Esophagus muscularis mucosa (tissue), 4 donors: ENCODE measurements at places on chromosomes 3 and 15. TPM values are rescaled to one million over a fixed set of nuclear protein-coding genes. Genes with fewer than 3 reads are reported as not detected.

DNA sequence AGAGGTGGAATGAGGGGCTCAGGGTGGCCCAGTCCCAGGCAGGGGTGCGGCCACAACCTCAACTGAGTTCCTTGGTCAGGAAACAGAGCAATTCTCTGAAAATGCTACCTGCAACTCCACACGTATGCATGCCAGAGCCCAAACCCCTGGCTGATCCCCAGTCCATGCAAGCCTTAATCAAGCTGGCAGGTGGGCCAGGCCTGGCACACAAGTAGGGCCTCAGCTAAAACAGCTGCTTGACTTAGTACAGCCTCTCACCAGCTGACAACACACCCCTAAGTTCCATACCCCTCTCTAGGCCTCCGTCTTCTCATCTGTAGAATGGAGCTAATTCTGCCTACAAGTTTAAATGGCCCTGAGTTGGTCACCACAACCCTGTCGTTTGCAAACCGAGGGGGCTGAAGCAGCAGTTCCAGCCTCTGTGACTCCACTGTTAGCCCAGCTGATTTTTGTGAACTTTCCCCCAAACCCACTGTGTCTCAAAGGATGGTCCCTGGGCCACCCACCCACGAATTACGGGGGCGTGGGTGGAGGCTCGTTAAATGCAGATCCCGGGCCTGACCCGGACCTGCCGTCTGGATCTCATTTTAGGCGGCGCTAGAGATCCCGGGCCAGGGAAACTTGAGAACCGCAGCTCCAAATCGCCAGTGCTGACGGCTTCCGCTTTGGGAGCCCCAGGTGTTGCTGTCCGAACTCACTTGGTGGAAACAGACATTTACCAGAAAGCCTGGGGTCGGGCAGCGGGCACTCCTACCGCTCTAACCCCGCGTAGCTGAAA is 927 bp downstream of the CHDH start:
- DNase-seq, result no peak

DNA sequence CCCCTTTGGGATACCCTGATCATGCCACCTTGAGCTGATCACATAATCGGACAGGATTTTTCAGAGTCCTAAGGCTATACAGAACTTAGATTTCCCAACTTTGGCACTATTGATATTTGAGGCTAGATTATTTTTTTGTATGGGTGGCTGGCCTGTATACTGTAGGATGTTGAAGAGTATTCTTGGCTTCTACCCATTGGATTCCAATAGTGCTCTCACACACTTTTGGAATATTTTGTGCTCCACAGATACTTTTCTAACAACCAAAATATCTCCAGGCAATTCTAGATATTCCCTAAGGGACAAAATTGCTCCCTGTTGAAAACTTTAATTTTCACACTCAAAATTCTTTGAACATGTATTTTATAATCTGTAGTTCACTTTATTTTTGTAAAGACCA is 125.1 kb downstream of the ABI3BP start:
- no peak for DNase-seq

Gene FILIP1L
- total RNA-seq, result 132 TPM

DNA sequence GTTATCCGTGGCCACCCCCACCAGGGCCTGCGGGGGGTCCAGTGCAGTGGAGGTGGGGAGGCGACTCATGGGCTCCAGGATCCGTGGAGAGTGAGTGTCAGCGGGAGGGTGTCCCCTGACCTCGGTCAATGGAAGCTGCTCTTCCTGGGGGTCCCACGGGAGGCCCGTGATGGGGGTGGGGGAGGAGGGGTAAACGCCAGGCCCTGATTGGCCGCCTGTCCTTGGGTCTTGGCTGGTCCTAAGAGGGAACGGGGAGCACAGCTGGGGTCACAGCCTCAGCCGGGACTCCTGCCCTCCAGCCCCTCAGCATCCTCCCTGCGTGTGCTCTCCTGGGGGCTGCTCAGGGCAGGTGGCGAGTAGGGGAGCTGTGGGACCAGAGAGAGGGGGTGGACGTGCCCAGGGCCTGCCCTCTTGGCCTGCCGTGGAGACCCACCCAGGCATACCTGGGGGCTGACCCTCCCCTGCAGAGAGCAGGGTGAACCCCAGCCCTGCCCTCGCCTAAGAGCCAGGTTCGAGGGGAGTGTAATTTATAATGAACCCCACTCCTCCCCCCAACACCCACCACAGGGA is 184.6 kb downstream of the GOLGA6L6 start:
- peak; percentile 72 for DNase-seq

GRCh38 chr3:141901914-141902313 is 25.5 kb downstream of the ATP1B3 start:
- no peak for DNase-seq

DNA sequence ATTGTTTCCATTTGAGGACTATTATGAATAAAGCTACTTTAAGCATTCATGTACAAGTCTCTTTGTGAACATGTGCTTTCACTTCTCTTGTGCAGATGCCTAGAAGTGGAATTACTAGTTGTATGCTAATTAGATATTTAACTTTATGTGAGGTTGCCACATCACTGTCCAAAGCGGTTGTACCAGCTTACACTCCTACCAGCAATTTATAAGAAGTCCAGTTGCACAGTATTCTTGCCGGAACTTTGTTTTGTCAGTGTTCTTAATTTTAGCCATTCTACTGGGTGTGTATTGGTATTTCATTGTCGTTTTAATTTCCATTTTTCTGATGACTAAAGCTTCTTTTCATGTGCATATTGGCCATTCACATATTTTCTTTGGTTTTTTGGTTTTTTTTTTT is 29.1 kb downstream of the SEMA3G start:
- no peak for DNase-seq

- no peak for DNase-seq
These were observed 19.9 kb upstream of the PDE8A start for GRCh38 chr15:84961707-84962106.

- no peak for DNase-seq
These were observed 95.7 kb downstream of the ANO10 start for GRCh38 chr3:43525941-43526607.

Gene GPR149
- total RNA-seq, result not detected

Gene WDR93
- total RNA-seq, result 0.42 TPM

DNA sequence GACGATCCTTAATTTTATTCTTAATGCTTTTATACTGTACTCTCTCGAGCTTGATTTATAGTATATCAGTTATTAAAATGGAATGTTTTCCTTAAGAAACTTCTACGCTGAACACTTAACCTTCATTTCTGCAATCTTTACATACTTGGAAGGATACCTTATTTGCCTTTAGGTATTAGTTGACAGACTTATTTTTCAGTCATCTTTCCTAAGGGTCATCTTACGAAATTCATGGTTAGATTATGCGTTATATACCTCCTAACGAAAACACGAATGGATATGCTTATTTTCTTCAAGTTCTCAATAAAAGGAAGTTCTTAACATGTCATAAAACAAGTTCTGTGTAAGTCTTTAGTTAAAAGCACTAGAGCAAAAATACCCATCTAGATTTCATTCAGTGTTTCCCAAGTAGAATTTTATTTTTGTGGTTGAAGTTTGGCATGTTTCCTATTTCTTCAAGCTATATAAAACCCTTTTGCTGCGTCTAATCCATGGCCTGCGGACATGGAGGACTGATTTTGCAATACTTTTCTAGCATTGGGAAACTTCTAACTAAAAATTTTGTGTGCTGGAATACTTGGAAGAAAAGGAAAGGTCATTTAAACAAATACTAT is 231.3 kb downstream of the TP63 start:
- no peak for DNase-seq

- DNase-seq, result no peak
These were observed 267.0 kb downstream of the ZBTB20 start for GRCh38 chr3:114880078-114880477.

- no peak for DNase-seq
These were observed 1163.5 kb downstream of the ROBO1 start for GRCh38 chr3:78604341-78604740.

- DNase-seq, result no peak
These were observed 47.2 kb downstream of the TMEM212 start for GRCh38 chr3:171890398-171890797.

- DNase-seq, result no peak
These were observed 140.4 kb downstream of the ABI3BP start for GRCh38 chr3:100852840-100853239.

Gene GP5
- not detected for total RNA-seq

Gene GOLGA8Q
- 1.3 TPM for total RNA-seq

DNA sequence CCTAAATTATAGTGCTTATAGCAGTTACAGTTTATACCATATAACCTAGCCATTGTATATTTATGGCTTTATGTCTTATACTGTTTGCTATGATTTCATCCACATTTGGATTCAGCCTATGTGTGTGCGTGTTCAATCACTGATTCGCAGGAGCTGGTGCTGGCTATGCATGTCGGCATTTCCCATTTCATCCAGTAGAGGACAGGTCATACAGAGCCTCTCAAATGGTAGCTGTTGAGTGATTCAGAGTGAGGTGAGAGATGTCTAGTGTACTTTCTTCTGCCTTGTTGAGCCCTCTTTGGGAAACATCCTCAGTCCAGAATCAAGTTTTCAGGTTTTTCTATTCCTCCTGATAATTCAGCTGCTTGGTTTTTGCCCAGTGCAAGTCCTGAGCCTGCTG is 76.1 kb downstream of the FRMD4B start:
- DNase-seq, result no peak

Gene BFSP2
- total RNA-seq, result not detected

- no peak for DNase-seq
These were observed 563.5 kb downstream of the PDCD6IP start for GRCh38 chr3:34361921-34362320.

Gene CATSPER2
- total RNA-seq, result 0.66 TPM

Gene HRH1
- 15.9 TPM for total RNA-seq

DNA sequence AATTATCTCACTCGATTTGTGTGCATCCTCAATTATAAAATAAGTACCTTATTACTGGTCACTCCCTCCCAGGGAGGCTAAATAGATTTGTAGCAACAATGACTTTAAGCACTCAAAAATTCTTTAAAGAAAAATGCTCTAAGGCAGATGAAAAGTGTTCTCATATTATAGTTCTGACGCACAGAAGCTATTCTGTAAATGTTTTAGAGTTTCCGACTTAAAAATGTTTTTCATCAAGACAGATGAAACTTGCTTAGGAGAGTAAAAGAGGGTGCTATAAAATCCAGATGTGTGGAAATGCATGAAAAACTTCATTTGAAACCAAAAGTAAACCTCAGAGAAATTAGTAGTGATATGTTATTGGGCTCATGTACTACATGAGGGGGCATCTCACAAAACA is 398.4 kb upstream of the KCNMB2 start:
- no peak for DNase-seq

GRCh38 chr3:99696497-99696896 is 58.1 kb downstream of the COL8A1 start:
- DNase-seq, result peak; percentile 42

DNA sequence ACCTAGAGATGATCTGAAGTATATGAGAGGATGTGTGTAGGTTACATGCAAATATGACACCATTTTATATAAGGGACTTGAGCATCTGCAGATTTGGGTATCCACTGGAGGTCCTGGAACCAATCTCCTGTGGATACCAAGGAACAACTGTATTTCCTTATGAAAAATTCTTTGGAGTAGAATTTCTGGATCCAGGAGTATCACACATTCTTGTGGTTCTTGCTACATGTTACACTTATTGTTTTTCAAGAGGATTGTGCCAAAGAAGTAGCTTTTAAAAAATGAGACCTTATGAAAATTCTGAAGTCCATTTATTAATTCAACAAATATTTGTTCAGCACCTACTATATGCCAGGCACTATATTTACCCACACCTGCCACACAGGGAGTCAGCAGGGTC is 15.7 kb upstream of the TBC1D23 start:
- DNase-seq, result no peak

Gene BCL6
- 161 TPM for total RNA-seq

DNA sequence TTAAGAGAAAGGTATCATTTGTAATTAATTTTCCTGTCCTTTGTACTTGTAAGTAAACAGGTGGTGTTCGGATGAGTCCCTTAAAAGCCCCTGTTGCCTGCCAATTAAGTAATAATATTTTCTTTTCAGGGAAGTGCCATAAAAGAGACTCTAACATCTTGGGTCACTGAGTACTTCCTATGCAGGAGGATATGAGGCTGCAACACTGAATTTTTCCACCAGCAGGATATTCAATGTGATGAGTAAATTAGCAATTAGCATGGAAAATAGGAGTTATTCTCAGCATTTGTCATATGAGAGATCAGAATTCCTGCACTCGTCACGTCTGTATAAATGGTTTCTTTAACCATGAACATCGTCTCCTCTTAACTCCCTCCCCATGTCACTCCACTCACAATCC is 45.4 kb downstream of the WWTR1 start:
- DNase-seq, result no peak

Gene SLC27A2
- total RNA-seq, result not detected

DNA sequence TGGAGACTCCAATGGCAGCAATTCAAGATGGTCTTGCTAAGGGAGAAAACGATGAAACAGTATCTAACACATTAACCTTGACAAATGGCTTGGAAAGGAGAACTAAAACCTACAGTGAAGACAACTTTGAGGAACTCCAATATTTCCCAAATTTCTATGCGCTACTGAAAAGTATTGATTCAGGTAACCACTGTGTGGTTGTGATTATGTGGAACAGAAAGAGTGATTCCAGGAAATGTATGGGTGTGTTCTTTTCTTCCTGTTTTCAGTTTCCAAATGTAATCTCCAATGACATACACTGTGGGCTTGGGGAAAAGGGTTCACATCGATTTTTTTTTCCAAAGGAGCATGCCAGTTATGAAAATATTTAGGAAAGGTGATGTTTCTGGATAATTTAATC is 10.9 kb downstream of the SCG3 start:
- no peak for DNase-seq

Gene LRTM1
- not detected for total RNA-seq
